ENCODE measurements at places on chromosomes 3 and 15.

DNA sequence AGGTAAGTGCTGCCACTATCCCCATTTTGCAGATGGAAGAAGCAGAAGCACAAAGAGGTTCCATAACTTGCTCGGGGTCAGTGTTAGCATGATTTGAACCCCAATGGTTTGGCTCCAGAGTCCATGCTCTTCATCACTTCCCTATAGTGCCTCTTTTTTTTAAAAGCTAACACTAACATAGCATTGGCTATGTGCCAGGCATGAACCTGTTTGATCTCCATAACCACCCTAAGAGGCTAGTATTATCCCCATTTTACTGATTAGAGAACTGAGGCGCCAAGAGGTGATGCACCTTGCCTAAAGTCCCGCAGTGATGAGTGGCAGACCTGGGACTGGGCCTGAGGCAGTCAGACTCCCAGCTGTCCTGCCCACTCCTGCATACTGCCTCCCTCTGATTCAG, 7.3 kb downstream of the LINGO1 start:
- no peak for DNase-seq

GRCh38 chr15:48965972-48966371, 2.3 kb upstream of the SHC4 start:
- DNase-seq: no peak

- no peak for DNase-seq
Observed at GRCh38 chr15:43211224-43211735, 9.5 kb downstream of the EPB42 start.

- no peak for DNase-seq
Observed at GRCh38 chr15:82554351-82554750, 14.1 kb upstream of the RPS17 start.

GRCh38 chr3:140950863-140951262, 9.2 kb downstream of the SLC25A36 start:
- no peak for DNase-seq

DNA sequence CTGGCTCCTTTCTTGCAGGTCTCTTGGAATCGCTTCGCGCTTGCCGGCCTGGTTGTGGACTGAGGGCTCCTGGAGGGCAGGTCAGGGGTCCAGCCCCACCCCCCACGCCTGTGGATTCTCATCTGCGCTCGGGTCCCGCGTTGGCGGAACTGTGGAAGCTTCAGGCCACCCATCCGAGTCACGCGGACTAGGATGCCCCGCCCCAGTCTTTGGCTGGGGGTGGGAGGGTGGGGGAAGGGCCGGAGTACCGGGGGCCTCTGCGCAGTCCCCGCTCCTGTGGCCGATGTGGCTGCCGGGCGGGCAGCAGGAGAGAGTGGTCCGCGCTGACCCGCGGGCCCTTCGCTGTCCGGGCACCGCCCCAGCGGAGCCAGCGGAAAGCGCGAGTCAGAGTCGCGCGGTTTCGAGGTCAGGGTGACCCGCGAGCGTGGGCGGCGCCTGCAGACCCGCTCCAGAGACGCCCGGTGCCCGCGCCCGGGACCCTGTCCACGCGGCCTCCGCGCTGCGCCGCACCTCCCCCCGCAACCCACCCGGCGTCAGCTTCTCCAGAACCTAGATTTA, 114.2 kb downstream of the KLF13 start:
- DNase-seq: no peak

- no peak for DNase-seq
Observed at GRCh38 chr15:81751816-81752545, 293.8 kb downstream of the MEX3B start.

DNA sequence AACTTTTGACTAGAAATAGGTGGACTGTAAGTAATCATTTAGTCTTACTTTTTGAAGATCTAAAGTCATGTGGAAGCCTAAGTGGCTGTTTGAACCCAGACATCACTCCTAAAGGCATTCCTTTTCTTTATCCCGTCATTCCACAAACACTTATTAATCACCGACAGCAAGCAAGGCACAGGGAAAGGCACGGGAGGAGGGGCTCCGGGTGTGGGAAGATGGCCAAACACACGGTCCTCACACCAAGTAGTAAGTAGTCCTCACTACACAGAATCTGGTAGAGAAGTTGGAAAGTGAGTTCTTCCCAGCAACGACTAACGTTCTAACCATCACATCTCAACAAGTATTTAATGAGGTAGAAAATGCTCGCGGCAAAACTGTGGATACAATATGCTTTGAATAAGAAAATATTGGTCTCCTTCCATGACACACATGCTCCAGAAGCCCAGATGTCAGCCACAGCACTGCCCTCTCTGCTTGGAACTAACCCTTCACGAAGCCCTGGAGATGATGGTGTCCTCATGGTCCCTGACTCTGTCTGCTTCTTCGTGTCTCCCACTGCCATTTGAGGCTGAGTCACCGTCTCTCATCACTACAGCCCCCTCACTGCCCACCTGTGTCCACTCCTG, 202.2 kb downstream of the OPA1 start:
- DNase-seq: no peak

DNA sequence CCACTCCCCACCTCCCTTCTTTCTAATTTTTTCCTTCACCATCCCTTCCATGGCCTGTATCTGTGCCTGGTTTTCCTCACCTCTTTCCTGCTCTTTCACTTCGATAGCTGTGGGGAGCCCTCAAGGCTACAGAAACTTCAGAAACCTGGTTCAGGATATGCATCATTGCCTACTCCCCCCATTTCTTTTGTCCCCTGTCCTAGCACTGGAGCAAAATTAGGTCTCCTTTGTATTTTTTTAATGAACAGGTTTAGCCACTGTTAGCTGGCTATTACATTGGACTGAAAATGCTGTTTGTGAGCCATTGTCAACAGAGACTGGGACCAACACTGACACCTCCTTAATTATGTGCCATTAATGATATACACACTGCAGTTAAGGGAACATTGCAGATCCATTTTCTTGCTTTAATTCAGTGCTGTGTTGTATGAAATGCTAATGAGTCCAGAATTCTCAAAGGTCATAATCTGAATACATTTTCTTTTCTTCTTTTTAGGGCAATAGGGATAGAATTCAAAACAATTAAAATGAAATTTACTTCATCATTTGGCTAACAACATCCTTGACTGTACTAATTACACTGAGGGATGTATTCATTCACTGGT, 138.6 kb downstream of the PDCD6IP start:
- no peak for DNase-seq

GRCh38 chr15:64144192-64144564, 7.4 kb upstream of the SNX22 start:
- DNase-seq: no peak

GRCh38 chr3:149481056-149481455, 6.6 kb downstream of the TM4SF4 start:
- DNase-seq: no peak

DNA sequence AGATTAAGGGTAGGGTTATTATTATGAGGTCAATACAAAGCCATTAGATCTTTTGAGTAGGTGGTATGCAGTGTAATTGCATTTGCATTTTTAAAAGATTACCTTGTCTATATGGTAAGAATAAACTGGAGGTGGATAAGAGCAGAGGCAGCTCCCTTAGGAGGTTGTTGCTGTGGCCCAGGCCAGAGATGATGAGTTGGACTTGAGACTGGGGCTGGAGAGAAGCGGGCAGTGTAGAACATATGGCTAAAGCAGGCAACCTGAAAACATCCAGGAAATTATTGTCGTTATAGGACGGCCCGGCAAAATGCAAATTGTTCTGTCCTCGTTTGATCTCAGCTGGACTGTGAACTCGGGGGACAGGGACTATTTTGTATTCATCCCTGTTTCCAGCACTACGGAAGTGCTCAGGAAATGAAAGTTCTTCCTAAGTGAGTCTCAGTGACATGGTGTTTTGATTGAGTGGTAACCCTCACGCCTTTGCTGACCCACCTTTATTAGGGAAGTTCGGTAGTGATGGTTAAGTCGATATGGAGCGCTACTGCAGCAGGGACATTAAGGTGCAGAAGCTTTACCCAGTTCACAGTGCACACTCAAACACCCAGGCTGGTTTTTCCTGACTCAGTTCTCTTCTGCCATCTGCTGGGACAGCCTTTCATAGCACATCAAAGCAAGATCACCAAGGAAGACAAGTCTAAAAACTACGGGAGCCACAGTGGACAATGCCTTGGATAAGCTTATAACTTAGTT, 27.2 kb upstream of the VPS33B start:
- peak; percentile 71 for DNase-seq

DNA sequence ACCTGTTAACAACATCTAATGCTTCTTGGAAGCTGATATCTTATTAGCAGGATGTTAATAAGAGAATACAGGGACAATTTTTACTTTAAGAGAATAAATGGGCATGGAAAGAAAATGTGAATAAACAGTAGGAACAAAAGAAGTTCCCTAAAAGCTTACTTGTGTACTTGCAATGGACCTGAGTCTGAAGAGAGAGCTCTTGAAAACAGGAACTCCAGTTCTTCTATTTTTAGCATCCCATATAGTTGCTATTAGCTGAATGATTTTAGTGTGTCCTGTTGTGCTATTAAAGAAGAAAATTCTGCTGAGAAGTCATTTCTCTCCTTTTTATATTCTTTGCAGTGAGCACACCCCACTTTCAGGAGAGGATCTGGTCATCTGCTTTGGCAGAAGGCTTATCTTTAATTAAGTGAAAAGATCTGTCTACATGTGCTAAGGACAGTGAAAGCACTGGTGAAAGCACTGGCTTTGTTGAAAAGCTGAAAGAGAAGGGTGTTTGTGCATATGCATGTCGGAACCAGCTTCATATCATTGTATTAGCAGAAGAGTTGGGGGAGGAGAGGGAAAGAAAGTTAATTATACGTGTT, 1.4 kb upstream of the ST3GAL6 start:
- DNase-seq: no peak

DNA sequence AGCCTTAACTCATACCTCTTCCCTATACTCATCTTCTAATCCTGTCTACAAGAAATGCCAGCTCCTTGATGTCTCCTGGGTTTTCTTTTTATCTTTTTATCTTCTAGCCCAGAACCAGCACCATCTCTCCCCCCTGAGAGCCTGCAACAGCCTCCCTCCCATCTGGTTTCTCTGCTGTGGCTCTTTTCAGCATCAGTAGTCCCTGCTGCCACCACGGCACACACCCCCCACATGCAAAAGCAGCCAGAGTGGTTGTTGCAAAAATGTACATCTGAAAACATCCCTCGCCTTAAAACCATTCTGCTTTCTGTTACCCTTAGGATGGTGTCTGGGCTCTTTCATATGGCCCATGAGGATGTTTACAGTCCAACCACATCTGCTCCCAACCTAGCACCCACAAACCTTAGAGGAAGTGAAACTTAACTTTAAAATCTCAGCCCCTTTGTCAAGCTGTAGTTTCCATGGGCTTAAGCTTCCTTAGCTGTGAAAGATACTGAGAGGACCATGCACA, 775 bp downstream of the TTC21A start:
- DNase-seq: no peak

- DNase-seq: no peak
Observed at GRCh38 chr3:65884071-65884470, 154.6 kb downstream of the MAGI1 start.

DNA sequence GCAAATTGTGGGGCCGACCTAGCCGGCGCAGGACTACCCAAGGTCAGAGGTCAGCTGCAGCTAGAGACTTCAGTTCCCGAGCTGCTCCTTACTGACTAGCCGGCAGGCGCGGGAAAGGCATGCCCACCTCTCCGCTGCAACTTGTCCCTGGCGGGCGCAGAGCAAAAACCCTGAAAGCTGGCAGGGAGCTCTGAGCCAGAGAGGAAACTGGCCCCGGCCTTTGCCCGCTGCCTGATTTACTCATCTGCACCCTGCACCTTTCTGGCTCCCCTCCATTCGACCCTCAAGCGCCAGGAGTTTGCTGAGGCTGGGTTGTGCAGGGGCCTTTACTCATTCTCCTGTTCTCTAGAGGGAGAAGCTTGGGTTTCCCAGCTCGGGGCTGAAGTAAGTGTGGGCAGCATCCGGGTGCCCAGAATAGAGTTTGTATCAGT, 1.5 kb downstream of the ZIC4 start:
- DNase-seq: no peak

GRCh38 chr3:5756443-5756842, 568.9 kb downstream of the EDEM1 start:
- no peak for DNase-seq

GRCh38 chr3:99884484-99884883, 66.8 kb downstream of the CMSS1 start:
- no peak for DNase-seq

DNA sequence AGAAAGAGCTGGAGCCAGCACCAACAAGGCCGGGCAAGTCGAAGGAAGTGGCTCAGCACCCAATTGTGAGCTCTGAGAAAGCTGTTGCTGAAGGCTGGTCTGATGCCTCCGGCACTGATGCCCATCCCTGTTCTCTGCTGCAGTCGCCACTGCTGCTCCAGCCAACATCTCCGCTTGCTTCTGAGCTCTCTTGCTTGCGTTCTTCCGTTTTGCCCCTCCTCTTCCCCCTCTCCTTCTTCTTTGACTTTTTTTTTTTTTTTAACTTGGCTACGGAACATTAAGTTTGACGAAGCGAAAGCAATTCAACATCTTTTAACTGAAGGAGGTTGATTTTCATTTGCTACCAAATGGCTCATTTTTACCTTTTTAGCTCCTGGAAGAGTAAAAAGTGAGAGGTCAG, 442.9 kb downstream of the MCTP2 start:
- no peak for DNase-seq

DNA sequence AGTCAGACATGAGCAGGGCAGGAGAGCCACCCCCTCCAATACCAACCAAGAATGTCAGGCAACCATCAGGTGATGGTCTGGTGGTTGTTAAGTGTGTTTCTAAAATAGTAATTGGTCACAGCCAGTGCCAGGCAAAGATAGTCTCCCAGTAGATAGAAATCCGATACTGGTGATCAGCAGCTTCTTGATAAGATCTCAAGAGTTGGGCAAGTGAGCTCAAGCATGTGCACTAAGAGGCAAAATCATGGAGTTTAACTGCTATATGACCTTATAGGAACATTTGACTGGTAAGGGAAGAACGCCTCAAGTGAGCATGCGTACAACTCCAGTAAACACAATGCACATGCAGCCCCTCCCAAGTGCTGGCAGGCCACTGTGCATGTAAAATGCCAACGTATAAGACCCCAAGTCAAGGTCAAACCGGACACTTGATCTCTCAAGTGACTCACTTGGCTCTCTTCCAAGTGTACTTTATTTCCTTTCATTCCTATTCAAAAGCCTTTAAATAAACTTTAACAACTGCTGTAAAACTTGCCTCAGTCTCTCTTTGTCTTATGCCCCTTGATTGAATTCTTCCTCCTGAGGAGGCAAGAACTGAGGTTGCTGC, 36.0 kb upstream of the CBLB start:
- no peak for DNase-seq

DNA sequence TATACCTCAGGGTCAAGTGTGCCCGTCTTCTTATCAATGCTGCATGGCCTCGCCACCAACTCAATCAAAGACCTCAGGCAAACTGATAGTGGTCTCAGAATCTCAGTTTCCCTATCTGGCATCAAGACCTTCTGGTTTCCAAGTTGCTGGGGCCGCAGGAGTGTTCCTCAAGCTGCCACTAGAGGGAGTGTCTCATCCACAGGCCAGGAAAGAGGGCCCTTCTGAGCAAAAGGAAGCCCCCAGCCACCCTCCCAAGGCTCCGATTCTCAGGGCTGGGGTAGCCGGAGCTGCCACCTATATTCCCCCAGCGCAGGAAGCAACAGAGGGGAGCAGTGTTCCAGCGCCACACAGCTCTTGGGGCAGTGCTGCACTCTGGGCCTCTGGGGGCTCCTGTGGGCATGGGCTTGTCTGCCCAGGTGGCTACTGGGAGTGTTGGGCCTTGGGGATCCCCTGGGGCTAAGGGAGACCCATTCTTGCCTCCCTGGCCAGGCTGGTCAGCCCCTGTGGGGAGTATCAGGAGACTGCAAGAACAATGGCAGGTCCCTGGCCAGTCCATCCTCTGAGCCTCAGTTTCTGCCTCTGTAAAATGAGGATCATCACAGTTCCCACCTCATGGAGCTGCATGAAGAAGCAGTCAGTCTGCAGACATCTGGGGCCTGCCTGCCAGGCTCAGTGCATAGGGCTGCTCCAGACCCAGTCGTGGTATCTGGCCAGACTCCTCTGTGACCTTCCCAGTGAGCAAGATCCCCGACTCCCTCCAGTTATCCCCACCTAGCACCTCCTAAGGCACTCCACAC, 23.4 kb upstream of the SEC13 start:
- DNase-seq: no peak
